ENCODE measurements at places on chromosomes 11 and 22.

DNA sequence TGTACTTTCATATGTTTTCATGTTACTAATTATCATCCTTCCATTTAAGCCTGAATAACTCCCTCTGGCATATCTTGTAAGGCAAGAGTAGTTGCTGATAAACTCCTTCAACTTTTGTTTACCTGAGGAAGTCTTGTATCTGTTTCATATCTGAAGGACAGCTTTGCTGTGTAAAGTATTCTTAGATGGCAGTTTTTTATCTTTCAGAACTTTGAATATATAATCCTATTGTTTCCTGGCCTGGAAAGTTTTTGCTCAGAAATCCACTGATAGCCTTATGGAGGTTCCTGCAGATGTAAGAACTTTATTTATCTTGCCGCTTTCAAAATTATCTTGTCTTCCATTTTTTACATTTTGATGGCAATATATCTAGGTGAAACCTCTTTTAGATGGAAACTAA is 69.1 kb downstream of the KCNQ1OT1 start:
- no peak for DNase-seq

GRCh38 chr11:66725647-66726046 is 3.4 kb downstream of the SPTBN2 start:
- peak; percentile 29 for DNase-seq

DNA sequence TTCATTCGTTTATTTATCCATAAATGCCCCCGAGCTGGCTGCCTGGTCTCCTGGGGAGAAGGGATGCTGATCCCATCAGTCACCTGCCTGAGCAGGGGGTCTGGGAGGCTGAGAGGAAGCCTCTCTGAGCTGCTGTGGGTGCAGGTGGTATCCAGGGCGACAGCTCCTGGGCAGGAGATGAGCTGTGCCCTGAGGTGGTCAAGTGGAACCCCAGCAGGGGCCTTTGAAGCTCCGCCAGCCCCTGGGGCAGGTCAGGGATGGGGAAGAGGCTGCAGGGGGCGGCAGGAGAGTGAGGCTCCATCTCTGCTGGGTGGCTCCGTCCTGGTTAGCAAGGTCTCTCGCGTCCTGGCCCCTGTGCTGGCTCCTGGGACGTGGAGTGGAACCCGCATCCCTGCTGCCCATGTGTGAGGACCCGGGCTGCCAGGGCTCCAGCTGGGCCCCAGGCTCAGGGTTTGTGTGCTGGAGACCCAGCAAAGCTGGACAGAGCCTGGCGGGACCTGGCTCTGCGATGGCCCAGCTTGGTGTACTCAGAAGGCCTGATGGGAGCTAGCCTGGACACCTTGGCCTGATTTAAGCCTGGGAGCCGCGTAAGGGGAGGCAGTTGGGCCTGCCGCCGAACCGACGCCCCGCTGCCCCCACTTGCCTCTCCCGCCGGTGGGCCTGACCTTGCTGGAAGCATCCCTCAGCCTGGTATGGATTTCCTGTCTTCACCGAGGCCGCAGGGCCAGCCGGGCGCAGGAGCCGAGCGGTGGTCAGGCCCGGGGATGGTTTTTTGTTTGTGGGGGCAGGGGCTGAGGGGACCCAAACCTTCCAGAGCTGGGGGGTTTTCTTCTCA is 44.5 kb downstream of the RTN4R start:
- no peak for DNase-seq

DNA sequence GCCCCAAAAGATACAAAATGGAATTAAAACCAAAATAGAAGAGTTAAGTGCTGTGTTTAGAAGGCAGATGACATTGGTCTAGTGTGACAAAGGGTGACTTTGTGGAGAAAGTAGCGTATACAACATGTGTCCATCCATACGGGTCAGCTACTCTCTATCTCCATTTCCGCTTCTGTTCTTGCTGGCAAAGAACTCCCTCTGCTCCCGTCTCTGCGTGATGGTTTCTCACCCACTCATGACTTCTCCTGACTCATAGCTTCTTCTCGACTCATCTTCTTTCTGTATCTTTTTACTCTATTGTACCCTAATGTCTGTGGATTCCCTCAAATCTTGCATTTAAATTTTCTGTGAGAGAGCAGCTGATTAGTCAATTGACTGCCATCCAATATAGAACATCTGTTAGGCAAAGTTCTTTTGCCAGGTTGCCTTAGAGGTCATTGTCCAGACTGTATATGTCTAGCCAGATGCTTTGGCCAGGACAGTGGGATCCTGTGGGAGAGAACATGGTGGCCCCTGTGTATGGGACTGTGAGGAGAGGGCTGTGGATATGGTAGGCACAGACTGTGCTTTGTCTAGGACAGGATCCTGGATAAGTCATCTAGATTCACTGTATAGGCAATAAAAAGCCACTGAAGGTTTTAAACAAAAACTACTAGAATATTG is 28.4 kb downstream of the MMP13 start:
- DNase-seq = no peak

GRCh38 chr11:62770778-62771143 is 435 bp upstream of the TAF6L start:
- DNase-seq = peak; percentile 87

GRCh38 chr11:62264004-62264403 is 6.0 kb upstream of the SCGB2A2 start:
- no peak for DNase-seq

- peak; percentile 72 for DNase-seq
These were observed 2.0 kb downstream of the P2RX3 start for GRCh38 chr11:57340039-57340615.

- DNase-seq = no peak
These were observed 24.4 kb upstream of the MGAT3 start for GRCh38 chr22:39432361-39432811.

GRCh38 chr11:62399172-62399877 is 19.5 kb upstream of the SCGB1A1 start:
- no peak for DNase-seq

DNA sequence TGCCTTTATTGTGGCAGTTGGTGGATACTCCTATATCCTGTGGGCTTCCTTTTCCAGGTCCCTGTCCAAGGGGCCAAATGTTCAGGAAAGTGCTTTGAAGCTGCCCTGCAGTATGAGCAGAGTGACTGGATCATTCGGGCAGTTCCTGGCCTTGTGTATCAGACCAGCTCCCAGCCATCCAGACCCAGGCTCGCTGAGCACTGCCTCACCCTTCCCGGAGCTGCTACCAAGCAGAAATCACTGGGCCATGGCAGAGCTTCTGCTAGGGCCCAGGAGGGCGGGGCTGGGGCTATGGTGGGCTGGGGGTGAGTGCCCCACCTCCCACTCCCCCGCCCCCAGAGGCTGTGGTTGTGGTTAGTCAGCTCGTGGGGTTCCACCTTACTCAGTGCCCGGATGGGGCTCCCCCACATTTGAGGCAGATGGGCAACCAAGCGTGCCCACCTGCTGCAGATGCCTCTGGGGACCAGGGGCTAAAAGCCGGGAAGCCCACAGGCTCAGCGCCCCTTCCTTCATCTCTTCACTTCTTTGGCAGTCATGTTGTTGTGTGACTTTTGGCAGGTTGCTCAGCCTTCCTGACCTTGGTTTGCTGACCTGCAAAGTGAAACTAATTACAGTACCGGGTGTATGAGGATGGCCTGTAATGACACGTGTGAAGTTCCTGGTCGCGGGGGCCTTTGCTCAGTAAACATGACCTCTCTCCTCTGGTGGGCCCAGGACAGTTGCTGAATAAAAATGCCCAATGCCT is 2.1 kb upstream of the LRRC32 start:
- DNase-seq = no peak

DNA sequence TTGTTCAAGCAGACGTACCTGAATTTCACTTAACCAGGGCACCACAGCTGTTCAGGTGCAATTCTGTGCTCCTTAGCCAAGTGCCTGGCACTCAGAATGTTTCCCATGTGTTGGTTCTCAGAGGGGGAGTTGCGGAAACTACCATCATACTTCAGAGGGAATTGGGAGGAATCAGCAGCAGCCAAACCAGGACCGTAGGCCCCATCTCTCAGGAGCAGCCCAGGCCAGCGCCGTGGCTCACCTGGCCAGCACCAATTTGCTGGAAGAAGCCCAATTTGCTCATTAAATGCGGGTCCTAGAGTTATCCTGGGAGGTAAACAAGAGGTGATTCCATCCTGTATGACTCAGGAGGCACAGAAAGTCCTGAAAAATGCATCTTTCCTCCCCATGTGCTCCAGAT is 435.4 kb downstream of the BRD1 start:
- no peak for DNase-seq

DNA sequence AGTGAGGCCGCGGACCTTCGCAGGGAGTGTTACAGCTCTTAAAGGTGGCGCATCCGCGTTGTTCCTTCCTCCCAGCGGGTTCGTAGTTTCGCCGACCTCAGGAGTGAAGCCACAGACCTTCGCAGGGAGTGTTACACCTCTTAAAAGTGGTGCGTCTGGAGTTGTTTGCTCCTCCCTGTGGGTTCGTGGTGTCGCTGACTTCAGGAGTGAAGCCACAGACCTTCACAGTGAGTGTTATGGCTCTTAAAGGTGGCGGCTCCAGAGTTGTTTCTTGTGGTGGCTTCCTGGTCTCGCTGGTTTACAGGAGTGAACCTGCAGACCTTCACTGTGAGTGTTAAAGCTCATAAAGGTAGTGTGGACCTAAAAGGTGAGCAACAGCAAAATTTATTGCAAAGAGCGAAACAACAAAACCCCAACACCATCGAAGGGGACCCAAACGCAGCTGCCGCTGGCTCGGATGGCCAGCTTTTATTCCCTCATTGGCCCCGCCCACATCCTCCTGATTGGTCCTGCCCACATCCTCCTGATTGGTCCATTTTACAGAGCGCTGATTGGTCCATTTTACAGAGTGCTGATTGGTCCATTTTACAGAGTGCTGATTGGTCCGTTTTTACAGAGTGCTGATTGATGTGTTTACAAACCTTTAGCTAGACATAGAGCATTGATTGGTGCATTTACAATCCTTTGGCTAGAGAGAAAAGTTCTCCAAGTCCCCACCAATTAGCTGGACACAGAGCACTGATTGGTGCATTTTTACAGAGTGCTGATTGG is 1.2 kb upstream of the TMEM45B start:
- no peak for DNase-seq

GRCh38 chr22:50338860-50339462 is 4.2 kb upstream of the PPP6R2 start:
- no peak for DNase-seq

- no peak for DNase-seq
These were observed 79.7 kb upstream of the SHISAL1 start for GRCh38 chr22:44392446-44392921.

- DNase-seq = no peak
These were observed 55.3 kb downstream of the PPFIA1 start for GRCh38 chr11:70325824-70326223.
